ENCODE measurements at places on chromosomes 3 and 15. TPM values are rescaled to one million over a fixed set of nuclear protein-coding genes. Genes with fewer than 3 reads are reported as not detected.

The CERS3 gene
- polyA plus RNA-seq, result not detected

The SMARCC1 gene
- 11.6 TPM for polyA plus RNA-seq

The SPTSSB gene
- 0.52 TPM for polyA plus RNA-seq

The SHF gene
- polyA plus RNA-seq, result 7.7 TPM

The TMEM212 gene
- polyA plus RNA-seq, result not detected

The UROC1 gene
- not detected for polyA plus RNA-seq

The STRIT1 gene
- polyA plus RNA-seq, result 1.8 TPM

The FYCO1 gene
- polyA plus RNA-seq, result 11.1 TPM

The SLC51B gene
- polyA plus RNA-seq, result 40.9 TPM

The SKOR1 gene
- polyA plus RNA-seq, result 0.22 TPM

The SOX14 gene
- polyA plus RNA-seq, result not detected

The SEMA5B gene
- 6.6 TPM for polyA plus RNA-seq

The CNTN6 gene
- 0.11 TPM for polyA plus RNA-seq

The SQOR gene
- 43.4 TPM for polyA plus RNA-seq

The NLGN1 gene
- 0.49 TPM for polyA plus RNA-seq

The EOMES gene
- 0.22 TPM for polyA plus RNA-seq

The CASR gene
- 14.8 TPM for polyA plus RNA-seq

The STT3B gene
- 44.7 TPM for polyA plus RNA-seq

The C3orf22 gene
- polyA plus RNA-seq, result not detected

The BCHE gene
- 2.8 TPM for polyA plus RNA-seq

The TIMP4 gene
- 2.4 TPM for polyA plus RNA-seq

The ZBTB47 gene
- 7.8 TPM for polyA plus RNA-seq

The CNTN3 gene
- 3.8 TPM for polyA plus RNA-seq

The DUOXA2 gene
- polyA plus RNA-seq, result 0.37 TPM

The KBTBD8 gene
- 0.43 TPM for polyA plus RNA-seq

The CLDN11 gene
- polyA plus RNA-seq, result 1.6 TPM

Measured in kidney (tissue), 22 donors.